ENCODE measurements at places on chromosomes 5 and 9.

GRCh38 chr5:154674029-154674428 lies 81.1 kb upstream of the LARP1 start:
- no peak for DNase-seq

DNA sequence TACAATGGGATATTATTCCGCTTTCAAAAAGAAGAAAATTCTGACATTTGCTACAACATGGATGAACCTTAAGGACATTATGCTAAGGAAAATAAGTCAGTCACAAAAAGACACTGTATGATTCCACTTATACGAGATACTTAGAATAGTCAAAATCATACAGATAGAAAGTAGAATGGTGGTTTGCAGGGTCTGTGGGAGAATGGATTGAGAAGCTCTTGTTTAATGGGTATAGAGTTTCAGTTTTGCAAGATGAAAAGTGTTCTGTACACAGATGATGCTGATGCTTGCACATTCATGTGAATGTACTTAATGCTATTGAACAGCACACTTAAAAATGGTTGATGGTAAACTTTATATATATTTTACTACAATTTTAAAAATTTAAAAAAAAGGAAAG lies 2050.7 kb upstream of the WWC1 start:
- no peak for DNase-seq

GRCh38 chr5:168005093-168005492 lies 286.4 kb upstream of the WWC1 start:
- DNase-seq = no peak

GRCh38 chr5:77301447-77301883 lies 91.0 kb downstream of the PDE8B start:
- DNase-seq = no peak

GRCh38 chr9:135886147-135886981 lies 21.0 kb downstream of the CAMSAP1 start:
- no peak for DNase-seq

- DNase-seq = no peak
These were observed 4.6 kb upstream of the SAR1B start for GRCh38 chr5:134637116-134637721.

DNA sequence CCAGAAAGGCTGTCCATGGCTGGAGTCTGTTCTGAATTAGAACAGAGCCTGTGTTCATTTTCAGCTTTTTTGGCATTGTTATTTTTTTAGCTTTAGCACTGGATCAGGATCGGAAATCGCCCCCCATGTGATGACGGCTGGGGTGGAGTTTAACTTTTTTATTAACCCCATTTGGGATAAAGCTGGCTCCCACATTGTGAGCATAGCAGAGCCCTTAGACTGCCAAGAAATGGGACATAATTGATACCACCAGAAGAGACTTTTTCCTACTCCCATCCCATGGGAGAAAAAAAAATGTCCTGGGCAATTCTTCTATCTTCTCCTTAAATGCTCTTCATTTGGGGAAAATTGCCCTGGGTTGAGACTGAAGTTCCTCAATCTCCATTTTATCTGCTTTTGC lies 52.4 kb downstream of the SLIT3 start:
- no peak for DNase-seq

DNA sequence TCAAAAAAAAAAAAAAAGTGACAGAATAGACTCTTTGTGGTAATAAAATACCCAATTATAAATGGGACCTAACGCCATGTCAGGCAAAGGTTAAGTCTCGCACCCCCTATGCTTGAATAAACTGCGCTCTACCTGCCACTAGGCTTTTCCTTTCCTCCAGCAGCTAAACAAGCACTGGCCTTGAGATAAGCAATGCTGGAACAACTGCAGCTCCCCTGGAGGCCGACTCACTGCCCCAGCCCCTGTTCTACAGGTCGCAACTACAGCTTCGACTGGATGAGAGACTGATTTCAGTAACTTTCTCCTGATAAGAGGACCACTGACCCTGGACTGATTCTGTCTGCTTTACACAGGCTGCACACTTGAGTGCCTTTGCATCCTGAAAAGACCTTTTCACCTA lies 210.2 kb downstream of the HSPA4 start:
- DNase-seq = no peak

DNA sequence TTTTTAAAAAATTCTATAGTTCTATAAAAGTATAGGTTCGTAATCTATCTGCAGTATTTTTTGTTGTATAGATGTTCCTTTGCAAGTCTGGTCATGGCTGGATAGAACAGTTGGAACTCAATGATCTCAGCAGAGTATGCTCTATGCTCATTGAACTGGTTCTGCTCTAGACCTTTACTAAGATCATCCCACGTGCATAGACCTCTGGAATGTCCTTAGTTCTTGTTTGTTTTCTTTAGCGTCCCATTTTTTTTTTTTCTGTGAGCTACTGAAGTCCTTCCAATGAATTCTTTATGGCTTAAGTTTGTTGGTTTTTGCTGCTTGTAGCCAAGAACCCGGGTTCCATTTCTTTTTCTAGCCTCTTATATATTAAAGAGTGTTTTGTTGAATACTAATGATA lies 3.5 kb downstream of the TMEM38B start:
- DNase-seq = no peak

- DNase-seq = no peak
These were observed 658.5 kb downstream of the SLCO4C1 start for GRCh38 chr5:101637599-101637998.

DNA sequence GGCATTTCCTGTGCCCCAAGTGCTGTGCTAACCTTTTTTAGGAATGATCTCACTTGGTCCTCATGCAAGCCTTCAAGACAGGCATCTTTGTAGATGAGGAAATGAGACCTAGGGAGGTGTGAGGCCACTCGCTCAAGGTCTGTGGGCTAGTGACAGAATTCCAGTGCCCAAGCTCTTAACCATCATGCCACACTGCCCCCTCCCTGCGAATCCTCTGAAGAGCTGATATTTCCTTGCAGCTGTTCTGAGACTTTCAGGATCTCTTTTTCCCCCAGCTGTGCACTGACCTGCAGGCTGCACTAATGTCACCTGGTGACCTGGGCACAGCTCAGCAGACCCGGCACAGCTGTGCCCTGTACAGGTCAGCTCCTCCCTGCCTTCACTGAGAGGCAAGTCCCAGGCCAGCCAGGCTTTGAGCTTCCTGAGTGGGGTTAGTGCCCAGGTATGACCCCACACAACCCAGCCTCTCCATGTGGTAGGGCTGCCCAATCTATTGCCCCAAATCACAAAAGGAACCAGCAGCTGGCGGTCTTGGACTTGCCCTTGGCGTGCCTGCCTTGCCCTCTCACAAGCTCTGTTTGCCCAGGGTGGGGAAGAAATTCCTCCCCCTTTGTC lies 32.7 kb downstream of the MORN5 start:
- peak; percentile 79 for DNase-seq

DNA sequence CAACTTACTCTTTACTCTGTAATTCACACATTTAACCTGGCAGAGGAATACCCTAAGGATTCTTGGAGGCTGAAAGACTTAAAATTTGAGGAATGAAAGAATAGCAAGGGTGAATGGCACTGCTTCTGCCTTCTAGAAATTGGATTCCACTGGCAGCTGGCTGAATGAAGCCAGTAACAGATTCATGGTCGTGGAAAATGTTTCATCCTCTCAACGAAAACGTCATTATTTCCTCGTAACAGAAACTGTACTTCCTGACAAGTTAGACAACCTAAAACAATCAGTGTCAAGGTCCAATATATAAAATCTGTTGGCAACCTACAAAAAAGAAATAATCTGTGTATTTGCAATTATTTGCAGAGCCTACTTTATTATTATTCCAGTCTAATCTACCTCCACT lies 39.7 kb downstream of the BNC2 start:
- no peak for DNase-seq

- peak; percentile 27 for DNase-seq
These were observed 286.6 kb upstream of the IZUMO3 start for GRCh38 chr9:24832307-24832706.

DNA sequence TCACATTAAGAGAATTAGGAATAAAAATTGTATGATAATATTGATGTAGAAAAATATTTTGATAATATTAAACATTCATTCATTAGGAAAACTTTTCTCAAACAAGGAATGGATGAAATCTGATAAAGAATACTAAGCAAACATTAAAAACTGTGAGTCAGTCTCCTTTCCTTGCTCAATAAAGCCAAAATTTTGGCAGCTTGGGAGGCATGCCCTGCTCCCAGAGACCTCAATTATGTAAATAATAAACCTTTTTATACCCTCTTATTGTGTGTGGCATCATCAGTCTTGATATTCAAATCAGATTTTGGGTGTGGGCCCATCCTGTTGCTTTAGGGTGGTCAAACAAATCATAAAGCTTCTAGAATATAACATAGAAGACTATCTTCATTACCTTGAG lies 36.6 kb upstream of the CCL21 start:
- DNase-seq = no peak

DNA sequence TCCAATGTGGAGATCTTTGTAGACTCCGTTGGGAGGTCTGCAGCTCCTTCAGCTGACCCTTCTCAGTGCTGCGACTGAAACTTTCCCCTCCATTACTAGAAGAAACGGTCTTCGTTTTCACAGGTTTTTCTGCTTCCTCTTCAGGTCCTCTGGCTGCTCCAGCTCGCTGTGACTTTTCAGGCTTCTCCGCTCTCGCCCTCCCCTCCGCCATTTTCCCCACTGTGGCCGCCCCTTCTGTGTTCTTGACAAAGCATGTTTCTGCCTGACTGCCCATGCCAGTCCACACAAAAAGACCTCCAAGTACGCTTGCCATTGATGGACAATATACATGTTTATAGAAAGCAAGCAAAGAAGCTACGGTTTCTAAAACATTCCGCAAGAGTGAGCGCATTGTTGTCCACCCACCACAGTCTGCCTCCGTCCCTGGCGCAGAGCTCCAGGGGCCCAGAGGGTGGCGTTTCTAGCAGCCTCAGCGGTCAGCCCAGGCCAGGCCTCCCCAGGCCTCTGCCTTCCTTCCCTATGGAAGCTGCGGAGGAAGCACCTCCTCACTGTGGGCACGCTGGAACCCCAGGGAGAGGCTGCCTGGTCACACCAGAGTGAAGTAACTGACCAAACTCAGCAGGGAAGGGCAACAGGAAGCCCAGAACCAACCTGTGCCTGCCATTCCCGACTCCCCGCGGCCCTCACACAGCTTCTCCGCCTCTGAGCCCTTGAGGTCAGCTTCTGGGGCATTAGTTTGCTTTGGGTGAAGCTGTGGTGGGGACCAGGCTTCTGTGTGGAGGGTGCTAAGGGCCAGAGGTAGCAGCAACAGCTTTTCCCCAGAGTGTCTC lies 19.9 kb upstream of the S1PR3 start:
- DNase-seq = no peak

GRCh38 chr9:110078604-110079003 lies 129.4 kb downstream of the C9orf152 start:
- DNase-seq = no peak

DNA sequence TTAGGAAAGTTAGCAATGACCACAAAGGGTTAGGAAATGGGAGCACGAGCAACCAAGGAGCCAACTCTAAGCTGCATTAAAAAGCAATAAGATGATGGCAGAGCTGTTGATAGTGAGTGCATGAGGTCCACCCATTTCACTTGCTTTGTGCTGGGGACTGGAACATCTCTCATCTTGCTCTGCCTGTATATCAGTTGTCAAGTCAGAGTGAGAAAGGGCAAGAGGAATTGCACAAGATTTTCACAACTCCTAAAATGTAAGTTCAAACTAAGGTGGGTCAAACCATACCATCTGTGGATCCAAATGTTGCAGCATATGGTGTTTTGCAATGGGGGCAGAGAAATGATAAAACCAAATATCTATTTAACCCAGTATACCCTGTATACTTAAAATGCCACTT lies 2.8 kb upstream of the ESM1 start:
- DNase-seq = no peak
